ENCODE measurements at places on chromosomes 12 and 14. TPM values are rescaled to one million over a fixed set of nuclear protein-coding genes. Genes with fewer than 3 reads are reported as not detected.

DNA sequence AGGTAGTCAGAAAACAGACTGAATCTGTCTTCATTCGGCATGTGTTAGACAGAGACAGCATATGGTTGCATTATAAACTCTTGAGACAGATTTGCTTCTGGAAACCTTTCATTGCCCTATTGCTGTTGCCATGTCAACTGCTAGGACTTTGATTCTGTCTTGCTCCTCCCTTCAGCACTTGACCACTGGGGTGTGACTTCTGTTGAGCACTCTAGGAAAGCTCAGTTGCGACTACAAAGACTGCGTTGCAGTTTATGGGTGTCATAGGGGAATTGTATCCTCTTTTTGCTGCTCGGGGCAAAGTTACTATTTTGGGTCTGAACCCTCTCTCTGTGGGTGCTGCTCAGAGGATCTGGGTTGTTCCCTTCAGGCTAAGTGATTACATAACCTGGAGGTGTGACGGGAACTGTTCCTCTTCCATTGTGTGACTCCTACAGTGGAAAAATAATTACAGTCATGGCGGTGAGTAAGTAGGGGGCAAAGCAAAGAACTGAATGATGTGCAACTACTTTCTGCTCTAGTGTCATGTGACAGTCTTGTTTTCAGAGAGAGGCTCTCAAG is 44.3 kb upstream of the TRIM9 start:
- DNase-seq: no peak

Gene SPSB2
- 3.1 TPM for total RNA-seq

GRCh38 chr12:27064397-27065342 is 17.7 kb downstream of the C12orf71 start:
- DNase-seq: no peak

Gene COX6A1
- 242 TPM for total RNA-seq

GRCh38 chr12:68482660-68483059 is 128.0 kb upstream of the RAP1B start:
- DNase-seq: peak; percentile 34

Gene OR4N2
- total RNA-seq: not detected

Gene CYP46A1
- 2.0 TPM for total RNA-seq

Gene KRT2
- 12.1 TPM for total RNA-seq

DNA sequence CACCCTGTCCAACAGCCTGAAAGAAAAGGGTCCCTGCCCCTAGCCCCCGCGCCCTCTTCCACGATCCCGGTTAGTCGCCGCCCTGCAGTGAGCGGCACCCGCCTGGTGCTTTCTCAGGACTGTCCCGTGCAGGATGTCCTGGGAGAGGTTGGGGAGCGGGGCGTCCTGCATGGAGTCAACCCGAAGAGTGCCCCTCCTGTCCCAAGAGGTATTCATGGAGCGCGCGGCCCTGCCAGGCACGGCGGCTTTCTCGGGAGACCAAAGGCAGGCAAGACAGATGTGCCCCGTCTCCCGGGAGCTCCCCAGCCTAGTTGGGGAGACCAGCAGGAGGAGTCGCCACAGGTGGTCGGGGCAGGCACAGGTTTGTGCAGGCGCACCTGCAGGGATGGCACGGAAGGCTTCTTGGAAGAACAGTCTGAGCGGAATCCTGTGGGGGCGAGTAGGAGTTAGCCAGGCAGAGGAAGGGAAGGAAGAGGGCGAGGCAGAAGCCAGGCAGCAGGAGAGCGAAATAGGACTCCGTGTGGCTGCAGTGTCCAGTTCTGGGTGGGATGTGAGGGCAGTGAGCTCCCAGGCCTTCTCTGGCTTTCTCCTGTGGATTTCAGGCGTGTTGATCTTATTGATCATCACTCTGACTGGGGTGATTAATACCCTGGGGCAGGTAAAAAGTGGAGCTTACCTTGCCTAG is 723 bp downstream of the SIVA1 start:
- no peak for DNase-seq

- peak; percentile 11 for DNase-seq
Observed at GRCh38 chr14:92254786-92255185, 68.2 kb upstream of the SLC24A4 start.

DNA sequence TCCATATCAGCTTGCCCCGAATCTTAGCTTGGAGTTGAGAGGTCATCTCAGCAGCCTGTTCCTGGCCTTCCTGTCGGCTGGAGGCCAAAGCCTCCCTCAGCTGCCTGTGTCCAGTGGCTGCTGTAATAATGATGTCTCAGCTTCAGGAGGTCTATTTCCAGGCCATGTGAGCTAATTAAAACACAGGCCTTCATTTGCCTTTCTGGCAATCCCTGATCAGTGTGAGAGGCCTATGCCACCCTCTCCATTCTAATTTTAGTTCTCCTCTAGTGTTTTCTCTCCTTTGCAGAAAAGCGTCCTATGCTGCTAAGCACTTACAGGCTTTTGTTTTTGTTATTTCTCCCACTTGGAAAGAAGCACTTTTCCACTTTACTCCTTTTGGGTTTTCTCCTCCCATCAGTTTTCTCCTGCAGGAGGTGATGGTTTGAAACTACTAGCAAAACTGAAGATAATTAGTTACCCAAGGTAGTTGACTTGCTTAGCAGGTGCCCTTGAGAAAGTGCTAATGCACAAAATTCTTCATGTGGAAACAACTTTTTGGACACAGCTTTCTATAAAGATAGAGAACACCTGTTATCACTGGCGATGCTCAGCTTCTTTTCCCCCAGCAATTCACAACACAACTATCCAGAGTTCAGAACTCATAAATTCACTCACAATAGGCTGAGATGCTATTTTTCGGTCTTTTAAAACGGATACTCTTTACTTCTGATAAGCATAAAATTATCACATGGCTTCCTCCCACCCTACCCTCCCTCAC is 255.3 kb upstream of the GARIN6 start:
- DNase-seq: no peak

DNA sequence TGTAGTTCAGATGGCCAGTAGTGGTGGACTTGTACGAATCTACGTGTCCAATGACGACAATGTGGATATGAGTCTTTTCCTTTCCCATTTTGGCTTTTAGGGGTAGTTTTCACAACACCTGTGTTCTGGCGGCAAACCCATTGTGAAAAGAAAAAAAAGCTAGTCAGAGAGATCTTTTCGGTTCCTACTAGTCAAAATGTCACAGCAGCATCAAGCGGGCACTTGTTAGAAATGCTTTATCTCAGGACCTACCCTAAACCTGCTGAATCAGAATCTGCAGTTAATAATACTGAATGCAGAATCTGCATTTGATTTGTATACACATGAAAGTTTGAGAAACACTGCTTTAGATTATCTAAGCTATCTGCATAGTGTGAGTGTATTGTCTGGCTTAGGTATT is 18.3 kb downstream of the AEBP2 start:
- no peak for DNase-seq

Gene PSMB11
- not detected for total RNA-seq

Gene WSB2
- 55.6 TPM for total RNA-seq

DNA sequence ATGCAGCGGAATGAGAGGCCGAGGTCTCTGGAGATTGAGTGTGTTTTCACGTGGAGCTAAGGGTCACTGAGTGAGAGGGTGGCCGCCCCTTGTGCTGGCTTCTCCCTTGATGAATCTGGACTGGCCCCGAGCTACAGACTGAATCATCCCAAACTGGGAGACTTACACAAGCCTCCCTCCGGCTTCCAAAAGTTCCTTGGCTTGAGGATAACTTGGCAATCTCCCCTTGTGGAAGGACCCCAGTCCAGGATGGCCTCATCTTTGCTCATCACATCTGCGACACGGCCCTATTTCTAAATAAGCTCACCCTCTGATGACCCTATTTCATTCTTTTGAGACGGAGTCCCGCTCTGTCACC is 41.5 kb upstream of the FBRSL1 start:
- no peak for DNase-seq

DNA sequence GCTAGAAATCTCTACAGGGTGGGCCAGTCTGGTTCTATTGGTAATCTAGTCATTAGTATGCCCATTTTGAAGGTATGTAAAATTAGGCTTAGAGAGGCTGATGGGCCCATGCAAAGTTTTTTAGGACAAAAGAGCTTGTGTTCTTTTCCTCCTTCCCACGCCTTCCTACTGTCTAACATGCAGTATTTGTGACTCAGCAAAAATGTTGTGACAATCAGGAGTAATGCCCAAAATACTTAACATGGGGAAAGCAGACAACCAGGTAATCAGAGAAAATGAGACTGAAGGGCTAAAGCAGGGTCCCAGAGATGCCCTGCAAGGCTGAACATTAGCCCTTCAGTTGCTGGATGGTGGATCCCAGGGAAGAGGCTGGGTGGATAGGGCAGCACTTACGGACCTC is 437.9 kb downstream of the BCL11B start:
- DNase-seq: no peak

Gene CACNA2D4
- total RNA-seq: 1.9 TPM

- no peak for DNase-seq
Observed at GRCh38 chr12:58701536-58701935, 218.8 kb downstream of the LRIG3 start.

DNA sequence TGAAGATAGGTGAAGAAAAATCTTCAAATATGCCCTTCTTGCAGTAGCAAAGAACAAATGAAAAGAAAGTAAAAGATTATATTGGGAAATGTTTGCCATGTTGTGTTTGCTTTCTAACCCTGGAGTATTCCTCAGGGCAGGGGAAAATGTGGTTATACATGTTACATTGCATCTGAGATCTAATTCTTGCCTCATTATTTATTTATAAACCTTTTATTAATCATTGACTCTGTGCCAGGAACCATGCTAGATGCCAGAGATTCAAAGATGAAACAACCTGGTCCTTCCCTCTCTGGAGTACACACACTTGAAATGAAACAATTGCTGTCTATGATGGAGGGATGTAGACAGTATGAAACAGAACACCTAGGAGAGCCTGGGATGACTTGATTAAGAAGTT is 128.1 kb upstream of the HMGA2 start:
- no peak for DNase-seq

Gene ANO2
- 7.8 TPM for total RNA-seq

Gene ASCL4
- 1.6 TPM for total RNA-seq

- no peak for DNase-seq
Observed at GRCh38 chr12:85413266-85413665, 133.2 kb downstream of the ALX1 start.

Gene SDSL
- 2.6 TPM for total RNA-seq

DNA sequence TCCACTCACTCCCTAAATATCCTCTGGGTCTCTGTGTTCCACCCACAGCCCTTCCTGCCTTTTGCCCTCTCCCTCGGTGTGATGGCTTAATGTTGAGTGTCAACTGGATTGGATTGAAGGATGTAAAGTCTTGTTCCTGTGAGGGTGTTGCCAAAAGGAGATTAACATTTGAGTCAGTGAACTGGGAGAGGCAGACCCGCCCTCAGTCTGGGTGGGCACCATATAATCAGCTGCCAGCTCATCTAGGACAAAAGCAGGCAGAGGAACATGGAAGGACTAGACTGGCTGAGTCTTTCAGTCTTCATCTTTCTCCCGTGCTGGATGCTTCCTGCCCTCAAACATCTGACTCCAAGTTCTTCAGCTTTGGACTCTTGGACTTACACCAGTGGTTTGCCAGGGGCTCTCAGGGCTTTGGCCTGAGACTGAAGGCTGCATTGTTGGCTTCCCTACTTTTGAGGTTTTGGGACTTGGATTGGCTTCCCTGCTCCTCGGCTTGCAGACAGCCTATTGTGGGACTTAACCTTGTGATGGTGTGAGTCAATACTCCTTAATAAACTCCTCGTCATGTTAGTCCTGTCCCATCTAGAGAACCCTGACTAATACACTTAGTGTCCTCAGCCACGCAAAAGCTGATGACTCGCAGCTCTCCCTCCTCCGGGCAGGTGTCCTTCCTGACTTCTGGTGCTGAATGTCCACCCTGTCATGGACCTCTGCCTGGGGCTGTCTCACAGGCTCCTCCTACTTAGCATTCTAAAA is 5.9 kb downstream of the DGLUCY start:
- no peak for DNase-seq

Gene TMEM121
- 3.7 TPM for total RNA-seq

DNA sequence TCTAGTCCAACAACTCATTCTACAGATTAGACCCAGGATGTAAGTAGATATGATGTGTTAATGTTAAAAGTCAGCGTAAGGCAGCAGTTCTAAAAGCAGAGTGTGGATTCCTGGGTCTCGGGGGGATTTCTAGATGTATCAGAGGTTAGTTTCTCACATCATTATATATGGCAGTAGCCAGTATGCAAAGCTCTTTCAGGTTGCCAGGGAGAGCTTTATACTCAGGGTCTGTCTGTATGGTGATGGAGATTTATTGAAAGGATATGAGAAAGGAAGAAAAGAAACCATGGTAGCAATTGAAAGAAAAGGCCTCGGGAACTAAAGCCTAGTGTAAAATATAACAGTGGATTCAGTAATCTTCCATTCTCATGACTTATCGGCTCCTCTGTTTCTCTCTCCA is 26.2 kb upstream of the PAWR start:
- DNase-seq: no peak

DNA sequence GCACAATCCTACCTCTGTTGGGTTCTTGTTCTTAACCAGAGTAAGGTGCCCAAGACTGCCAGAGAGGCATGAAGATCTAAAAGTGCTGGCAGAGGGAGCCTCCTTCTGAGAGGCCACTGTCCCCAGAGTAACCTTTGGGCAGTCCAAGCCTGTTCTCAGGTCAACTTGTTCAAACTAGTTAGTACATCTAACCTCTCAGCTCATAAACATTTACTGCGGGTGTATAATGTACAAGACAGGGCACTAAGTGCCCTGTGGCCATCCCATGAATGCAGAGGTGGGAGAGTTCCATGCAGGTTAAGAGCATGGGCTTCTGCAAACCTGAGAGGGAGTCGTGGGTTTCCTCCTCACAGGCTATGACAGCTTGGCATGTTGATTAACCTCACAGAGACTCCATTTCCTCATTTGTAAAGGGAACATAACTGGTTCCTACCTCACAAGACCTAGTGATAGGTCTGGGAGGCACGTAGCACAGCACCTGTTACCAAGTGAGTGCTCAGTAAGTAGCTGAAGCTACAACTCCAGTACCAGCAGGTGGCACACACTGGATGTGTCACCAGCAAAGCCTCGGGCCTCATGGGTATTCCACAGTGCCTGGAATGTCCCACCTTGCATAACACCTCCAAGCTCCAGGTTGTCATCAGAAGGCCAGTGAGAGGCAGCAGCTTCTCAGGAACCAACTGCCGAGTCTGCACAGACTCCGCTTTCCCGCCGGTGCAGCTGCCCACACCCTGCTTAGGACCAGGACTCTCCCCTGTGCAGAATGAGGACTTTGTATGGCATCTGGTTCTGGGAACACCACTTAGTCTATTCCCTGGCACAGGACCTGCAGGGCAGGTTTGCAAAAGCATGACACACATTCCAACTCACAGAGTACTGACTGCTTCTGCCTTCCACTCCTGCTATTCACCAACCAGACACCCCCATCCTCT is 4.4 kb downstream of the VDR start:
- DNase-seq: no peak

- DNase-seq: no peak
Observed at GRCh38 chr12:76810671-76811419, 46.9 kb downstream of the ZDHHC17 start.

DNA sequence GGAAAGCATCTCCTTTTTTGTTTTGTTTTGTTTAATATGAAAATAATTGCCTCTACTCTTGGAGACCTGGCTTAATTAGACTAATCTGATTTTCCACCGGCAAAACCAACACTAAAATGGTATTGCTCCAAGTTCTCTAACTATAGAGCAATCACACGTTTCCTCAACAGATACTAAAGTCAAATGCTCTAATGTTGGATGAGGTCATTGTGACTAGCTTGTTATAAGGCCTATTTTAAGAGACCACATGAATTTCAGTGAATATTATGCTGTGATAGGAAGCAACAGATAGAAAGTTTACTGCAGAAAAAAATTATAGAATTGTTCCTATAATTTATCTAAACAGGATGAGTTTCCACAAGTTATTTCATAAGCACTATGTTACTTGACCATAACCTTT is 3.3 kb upstream of the CCDC196 start:
- DNase-seq: no peak

GRCh38 chr12:85489194-85489593 is 209.2 kb downstream of the ALX1 start:
- DNase-seq: no peak

Gene DHH
- total RNA-seq: 1.2 TPM

All from skin of body (tissue), 3 donors.